Activated CD8-positive, alpha-beta memory T cell treated with anti-CD3 and anti-CD28 coated beads for 4 hours (primary cell): ENCODE measurements at places on chromosomes 1 and 21.

- DNase-seq = no peak
Observed at GRCh38 chr1:58158506-58159433, 387.8 kb downstream of the OMA1 start.

- DNase-seq = no peak
Observed at GRCh38 chr1:180974236-180974635, 48.4 kb downstream of the STX6 start.

DNA sequence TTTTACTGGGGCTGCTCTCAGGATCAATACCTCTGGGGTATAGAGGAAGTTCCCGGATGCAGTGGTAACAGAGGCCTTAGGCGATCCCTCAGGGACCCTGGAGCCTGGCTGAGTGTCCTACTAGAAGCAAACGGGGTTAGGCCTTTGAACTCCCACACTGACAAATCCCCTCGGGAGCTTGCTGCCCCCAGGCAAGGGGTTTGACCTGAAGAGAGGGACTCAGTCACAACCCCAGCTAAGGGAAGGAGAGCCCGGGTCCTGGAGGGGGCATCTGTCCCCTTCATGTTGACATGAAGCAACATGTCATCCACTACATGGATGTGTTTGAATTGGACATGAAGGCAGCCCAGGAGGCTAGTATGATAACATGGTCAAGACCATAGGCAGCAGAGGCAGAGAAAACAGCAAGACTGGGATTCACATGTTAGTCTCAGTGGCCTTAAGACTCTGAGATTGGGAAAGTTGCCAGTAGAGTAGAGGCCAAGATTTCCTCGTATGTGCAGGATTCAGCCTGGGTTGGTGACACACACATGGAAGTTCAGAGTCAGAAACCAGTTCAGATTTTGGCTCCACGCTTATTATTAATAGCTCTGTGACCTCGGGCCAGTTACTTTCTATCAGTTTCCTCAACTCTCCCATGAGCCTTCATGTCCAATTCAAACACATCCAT, 101.5 kb downstream of the KCNN3 start:
- no peak for DNase-seq

DNA sequence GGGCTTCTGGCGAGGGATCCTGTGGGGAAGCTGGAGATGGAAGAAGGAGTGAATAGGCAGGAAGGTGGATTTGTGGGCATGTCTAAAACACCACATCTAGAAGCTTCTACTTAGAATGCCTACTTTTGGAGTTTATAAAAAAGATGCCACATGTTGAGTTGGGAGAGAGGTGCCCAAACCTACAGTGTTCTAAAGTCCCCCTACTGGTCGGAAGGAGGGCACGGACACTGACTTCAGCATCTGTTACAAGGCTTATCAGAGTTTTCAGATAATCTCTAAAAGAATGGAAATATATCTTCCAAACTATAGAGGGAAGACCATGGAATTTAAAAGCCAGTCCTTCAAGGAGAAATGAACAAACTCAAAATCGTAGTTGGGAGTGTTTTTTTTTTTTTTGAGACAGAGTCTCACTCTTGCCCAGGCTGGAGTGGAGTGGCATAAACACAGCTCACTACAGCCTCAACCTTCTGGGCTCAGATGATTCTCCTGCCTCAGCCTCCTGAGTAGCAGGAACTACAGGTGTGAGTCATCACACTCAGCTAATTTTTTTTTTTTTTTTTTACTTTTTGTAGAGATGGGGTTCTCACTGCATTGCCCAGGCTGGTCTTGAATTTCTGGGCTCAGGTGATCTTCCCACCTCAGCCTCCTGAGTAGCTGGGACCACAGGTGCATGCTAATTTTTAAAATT, 14.8 kb downstream of the IBA57 start:
- DNase-seq = no peak

DNA sequence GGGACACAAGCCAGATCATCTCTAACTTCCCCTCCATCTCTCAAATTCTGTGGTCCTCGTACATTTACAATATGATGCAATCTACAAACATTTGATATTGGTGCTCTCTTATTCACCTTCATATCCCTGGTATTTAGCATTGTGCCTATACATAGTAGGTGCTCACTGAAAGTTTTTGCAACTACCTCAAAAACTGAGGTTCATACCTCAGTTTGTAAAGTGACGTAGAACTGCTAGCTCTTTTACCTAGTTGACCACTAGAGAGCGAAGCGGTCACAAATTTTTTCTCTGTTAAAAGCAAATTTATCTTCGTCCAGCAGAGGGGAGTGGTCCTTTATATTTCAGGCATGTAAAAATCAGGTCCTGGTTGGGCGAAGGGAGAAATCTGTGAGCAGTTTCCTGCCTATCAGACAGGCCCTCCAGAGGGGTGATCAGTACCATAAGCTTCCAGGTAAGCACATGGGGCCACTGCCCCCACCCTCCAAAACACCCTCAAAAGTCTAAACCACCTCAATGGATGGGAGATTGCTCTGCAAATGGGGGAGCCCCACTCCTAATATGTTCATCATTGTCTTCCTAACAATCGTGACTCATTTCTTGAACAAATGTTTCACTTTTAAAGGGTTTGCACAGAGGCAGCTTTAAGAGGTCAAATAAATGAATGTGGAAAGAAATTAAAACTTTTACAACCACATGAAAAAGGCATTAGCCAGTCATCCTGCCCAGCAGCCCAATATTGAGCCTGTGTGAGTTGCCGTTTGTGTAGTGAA, 10.6 kb upstream of the HLCS start:
- DNase-seq = no peak

- DNase-seq = no peak
Observed at GRCh38 chr1:160127865-160128523, 12.4 kb downstream of the ATP1A2 start.

- no peak for DNase-seq
Observed at GRCh38 chr21:25878344-25878743, 143.6 kb downstream of the GABPA start.
